ENCODE measurements at places on chromosomes 7 and 10. TPM values are rescaled to one million over a fixed set of nuclear protein-coding genes. Genes with fewer than 3 reads are reported as not detected.

Gene GPR141
- total RNA-seq, result 0.81 TPM

Gene PROSER2
- 21.5 TPM for total RNA-seq

Gene SLC26A3
- 0.31 TPM for total RNA-seq

Gene CFTR
- 1.9 TPM for total RNA-seq

Gene C10orf95
- total RNA-seq, result 1.5 TPM

Gene FGL2
- 10.9 TPM for total RNA-seq

Gene GDF10
- total RNA-seq, result 1.5 TPM

Gene NUB1
- total RNA-seq, result 56.4 TPM

Gene PTPRN2
- 7.8 TPM for total RNA-seq

Gene ITIH5
- total RNA-seq, result 25.5 TPM

Gene CTNNA3
- total RNA-seq, result 1.1 TPM

Gene AKR1C1
- total RNA-seq, result 31.4 TPM

Gene SPDYE2B
- not detected for total RNA-seq

Gene GRID1
- 2.7 TPM for total RNA-seq

Gene DENND2A
- total RNA-seq, result 14.9 TPM

Gene ANXA8L1
- 65.7 TPM for total RNA-seq

Gene MMRN2
- 99.0 TPM for total RNA-seq

Gene TCF7L2
- 52.5 TPM for total RNA-seq
